ENCODE measurements at places on chromosomes 6 and 20.

DNA sequence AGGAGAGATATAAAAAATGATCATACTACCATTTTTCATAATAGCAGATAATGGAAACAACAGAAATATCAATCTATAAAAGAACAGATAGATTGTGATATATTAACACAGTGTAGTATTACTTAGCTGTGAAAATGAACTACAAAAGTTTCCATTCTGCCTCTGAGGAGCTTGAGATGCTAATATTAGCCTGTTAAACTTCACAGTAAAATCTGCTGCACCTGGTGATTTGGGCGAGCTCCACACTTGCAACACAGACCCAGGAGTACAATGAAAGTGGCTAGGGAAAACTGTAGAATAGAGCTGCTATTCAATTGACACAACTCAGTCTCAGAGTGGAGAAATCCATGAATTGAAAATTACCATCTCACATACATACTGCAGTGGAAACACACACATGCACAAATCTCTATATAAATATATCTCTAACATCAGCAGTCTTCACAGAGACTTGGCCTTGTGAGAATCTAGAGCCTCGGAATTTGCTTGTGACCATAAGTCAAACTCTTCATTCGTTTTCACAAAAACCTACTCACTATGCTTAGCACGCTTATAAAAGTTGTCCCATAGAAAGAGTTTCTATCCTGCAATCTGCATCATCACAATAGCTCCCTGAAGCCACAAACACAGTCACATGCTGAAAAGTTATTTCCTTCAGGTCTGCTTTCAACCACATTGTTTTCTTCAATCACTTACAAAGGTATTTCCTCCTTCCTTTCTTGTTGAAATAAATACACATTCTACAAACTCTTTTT lies 133.0 kb downstream of the PAK5 start:
- no peak for DNase-seq

- no peak for DNase-seq
These were observed 33.0 kb downstream of the BACH2 start for GRCh38 chr6:90263633-90264032.

DNA sequence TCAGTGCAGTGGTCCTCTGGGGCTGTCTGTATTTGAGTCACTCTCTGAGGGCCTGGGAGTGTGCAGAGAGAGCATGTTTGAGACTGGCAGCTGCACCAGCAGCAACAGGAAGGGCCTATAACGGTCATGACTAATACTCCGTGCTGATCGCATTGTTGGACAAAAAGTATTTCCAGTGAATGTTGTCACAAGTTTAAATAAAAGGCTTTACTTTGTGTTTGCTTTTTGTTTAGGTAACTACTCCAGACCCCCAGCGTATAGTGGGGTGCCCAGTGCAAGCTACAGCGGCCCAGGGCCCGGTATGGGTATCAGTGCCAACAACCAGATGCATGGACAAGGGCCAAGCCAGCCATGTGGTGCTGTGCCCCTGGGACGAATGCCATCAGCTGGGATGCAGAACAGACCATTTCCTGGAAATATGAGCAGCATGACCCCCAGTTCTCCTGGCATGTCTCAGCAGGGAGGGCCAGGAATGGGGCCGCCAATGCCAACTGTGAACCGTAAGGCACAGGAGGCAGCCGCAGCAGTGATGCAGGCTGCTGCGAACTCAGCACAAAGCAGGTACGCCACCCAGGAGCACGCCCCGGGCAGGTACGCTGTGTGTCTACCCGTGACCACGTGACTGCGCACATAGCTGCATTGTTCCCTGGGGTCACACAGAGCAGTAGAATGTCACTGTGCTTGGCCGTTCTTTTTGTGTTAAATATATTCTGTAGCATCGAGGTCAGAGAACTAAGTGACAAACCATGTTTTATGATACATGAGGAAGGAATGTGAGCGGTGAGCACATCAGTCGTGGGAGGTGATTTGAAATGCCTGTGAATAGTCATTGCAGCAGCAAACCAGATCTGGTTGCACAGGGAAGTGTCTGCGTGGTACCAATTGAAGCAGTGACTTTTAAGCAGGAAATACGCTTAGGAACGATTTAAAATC lies 174.7 kb downstream of the TMEM242 start:
- DNase-seq = no peak

DNA sequence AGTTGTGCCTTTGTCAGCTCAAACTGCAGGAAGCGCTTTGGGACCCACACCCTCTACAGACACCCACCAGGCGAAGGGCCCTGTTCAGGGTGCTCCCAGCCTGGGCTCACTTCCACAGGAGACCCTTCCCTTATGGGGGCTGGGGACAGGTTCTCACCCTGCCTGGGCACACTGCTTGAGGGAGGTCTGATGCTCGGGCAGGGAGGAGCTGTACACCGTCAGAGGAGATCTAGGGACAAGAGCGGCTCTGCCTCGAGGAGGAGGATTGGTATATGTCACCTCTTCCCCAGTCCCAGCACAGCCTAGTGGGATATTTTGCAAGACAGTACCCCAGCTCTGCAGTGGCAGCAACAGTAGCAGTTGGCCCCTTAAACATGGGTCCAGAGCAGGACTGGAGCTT lies 26.9 kb downstream of the GJA10 start:
- no peak for DNase-seq

DNA sequence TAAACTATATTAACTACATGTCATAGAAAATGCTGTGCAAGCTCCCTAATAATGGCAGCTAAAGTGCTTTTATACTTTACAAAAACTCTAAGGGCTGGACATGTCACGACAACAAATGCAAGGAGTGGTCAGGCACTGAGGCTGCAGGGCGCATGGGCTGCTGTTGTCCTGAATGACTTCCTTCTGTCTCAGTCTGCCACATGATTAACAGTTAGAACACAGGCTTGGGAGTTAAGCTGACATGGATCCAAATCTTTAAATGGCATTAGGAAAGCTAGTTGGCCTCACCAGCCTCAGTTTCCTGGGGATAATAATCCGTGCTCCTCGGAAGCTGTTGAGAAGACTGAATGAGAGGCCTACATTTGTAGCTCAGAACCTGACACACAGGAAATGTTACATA lies 57.4 kb downstream of the PREP start:
- no peak for DNase-seq

DNA sequence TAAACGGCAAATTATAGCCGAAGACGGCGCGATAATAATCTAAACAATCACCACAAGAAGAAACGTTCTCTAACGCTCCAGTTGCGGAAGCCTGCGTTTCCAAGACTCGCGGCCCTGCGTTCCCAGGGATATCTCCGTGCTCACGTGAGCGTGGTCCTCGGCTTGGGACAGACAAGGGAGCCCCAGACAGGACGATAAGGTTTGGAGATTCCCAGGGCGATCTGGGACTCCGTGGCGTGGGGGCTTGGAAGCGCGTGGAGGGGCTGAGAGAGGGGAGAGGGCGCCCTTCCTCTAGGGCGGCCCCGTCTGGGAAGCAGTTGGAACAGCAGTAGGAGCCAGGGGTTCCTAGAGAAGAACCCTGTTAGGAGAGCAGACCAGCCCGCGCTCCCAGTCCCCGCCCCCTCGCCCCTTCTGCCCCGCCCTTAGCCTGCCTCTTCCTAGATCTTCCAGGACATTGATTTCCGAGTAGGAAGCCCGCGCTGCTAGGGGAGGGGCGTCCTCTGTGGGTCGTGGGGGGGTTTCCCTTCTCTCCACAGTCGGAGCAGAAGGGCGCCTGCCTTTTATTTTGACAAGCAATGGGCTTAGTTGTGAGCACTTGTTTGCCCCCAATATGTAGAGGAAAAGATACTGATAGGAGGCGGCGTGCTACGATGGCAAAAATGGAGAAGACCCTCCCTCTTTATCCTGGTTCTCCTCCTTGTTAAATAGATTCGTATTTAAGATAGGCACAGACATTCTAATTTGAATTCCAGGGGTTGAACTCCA lies 10.6 kb downstream of the NRN1 start:
- DNase-seq = peak; percentile 92

GRCh38 chr6:15413466-15414234 lies 167.8 kb downstream of the JARID2 start:
- no peak for DNase-seq

DNA sequence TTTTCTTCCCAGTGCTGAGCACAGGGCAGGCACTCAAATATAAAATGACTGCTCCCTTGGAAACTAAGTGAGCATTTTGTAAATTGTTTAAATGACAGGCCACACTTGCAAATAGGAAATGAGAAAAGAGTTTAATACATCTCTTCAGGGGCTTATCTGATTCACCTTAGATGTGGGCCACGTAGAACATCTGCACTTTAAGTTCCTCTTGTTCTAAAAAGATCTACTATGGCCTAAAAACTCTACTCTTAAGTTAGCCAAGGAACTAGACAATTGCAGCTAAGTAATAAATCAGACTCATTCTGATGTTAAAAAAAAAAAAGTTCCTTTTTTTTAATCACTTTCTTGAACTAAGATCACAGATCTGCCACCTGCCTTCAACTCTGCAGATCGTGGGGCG lies 126.3 kb downstream of the KIF16B start:
- no peak for DNase-seq

DNA sequence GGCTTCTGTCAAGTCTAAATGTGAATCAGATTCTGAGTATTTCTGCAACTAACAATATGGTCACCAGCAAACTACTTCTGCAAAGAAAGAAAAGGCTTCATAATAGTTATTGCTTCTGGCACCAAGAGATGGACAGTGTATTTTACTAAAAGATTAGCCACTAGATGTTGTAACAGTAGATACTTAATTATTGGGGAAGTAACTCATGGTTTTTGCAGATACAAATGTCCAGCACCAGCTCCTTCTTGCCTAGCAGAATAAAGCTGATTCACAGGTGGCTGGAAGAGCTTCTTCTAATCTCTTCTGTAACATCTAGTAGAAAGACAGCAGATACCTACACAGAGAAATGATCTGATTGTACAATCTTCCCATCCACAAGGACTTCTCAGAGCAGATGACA lies 21.2 kb downstream of the ATXN1 start:
- no peak for DNase-seq

- DNase-seq = no peak
These were observed 1.4 kb downstream of the SPO11 start for GRCh38 chr20:57330998-57331397.

- no peak for DNase-seq
These were observed 32.5 kb upstream of the SMLR1 start for GRCh38 chr6:130794738-130795137.

DNA sequence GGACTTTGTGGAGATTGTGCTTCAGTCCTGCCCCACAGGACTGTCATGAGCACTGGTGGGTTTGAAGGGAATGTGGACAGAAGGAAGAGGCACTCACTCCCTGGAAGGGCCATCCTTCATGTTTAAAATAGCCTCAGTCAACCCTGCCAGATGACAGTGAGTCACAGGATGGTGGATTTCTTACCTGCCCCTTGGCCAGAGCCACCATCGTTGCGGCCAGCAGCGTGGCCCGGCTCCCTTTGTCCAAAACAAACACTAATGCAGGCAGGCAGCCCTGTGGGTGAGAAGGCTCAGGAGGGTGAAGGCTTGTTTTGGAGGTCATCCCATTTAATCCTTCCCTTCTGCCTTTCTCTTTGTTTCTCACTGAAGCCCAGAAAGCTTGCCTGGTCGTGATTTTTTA lies 422.7 kb downstream of the CD83 start:
- DNase-seq = no peak

DNA sequence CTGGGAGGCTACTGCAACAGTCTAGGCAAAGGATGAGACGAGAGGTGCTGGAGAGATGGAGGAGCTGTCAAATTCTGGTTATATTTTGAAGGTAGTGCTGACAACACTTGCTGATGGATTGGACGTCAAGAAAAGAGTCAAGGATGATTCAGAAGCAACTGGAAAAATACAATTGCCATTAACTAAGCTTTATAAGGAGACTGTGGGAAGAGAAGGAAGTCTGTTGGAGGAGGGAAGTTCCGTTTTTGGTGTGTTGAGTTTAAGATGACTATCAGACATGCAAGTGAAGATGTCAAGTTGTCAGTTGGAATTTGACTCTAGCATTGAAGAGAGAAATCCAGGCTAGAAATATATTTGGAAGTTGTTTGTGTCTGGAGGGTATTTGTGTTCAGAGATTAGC lies 358.1 kb downstream of the RNGTT start:
- no peak for DNase-seq

- DNase-seq = no peak
These were observed 23.1 kb downstream of the SPATA2 start for GRCh38 chr20:49892260-49892659.

- no peak for DNase-seq
These were observed 82.1 kb downstream of the PLEKHG1 start for GRCh38 chr6:150681578-150682395.

- DNase-seq = peak; percentile 84
These were observed 145.7 kb downstream of the BTBD9 start for GRCh38 chr6:38493931-38494547.

DNA sequence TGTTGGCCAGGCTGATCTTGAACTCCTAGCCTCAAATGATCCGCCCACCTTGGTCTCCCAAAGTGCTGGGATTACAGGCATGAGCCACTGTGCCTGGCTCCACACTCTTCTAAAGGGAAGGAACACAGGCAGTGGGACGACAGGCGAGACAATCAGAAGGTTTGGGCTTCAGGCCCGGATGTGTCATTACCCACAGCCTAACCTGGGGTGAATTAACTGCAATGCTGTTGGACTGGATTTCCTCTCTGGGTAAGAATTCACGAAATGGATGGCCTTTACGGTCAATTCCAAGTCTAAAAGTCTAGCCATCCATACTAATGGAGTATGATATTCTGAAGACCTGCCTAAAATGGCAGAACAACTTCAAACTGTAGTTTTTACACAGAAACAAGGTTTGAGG lies 83.7 kb upstream of the CCDC28A start:
- DNase-seq = no peak

GRCh38 chr6:157273756-157274470 lies 49.4 kb downstream of the TMEM242 start:
- DNase-seq = peak; percentile 49

DNA sequence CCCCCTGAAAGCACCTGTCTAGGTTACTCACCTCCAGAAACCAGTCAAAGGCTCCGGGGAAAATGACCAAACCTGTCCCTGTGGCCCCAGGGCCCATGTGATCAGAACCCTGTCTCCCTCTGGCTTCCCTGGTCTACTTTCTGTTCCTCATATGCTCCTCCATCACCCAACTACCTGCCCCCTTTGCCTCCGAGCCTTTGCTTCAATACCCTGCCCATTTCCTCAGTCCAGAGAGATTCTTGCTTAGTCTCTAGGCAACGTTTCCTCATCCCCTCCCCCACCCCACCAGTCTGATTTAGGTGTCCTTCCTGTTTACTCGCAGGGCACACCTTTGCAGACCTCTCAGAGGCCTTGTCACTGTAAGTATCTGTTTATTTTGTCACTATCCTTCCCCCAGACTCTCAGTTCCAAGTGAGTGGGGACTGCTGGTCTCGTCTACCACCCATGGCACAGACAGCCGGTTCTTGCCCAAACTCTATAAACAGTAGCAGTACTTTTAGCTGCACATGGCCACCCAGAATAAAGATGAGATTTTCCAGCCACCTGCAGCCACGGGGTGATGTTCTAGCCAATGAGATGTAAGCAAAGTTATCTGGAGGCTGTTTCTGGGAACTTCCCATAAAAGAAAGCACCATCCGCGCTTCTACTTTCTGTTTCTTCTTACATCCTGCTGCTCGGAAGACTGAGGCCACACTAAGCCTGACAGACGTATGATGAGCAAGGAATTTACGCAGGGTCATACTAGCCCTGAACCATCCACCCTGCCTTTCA lies 13.3 kb downstream of the ELOVL5 start:
- no peak for DNase-seq

GRCh38 chr6:157536223-157536545 lies 155.2 kb downstream of the ZDHHC14 start:
- DNase-seq = no peak

GRCh38 chr20:22428051-22428450 lies 156.3 kb downstream of the FOXA2 start:
- DNase-seq = no peak

- DNase-seq = no peak
These were observed 417.3 kb upstream of the MARCKS start for GRCh38 chr6:113439866-113440265.

- DNase-seq = peak; percentile 43
These were observed 792 bp upstream of the FUT9 start for GRCh38 chr6:96014846-96015517.

All from NCI-H748 treated with DMSO at 0.1 percent for 48 hours (cell line).